Liver (tissue), 10 donors: ENCODE measurements at places on chromosomes 12 and 14.

- peak; percentile 61 for DNase-seq
Measured at GRCh38 chr14:38867561-38868150, 235.4 kb downstream of the SEC23A start.

- no peak for DNase-seq
Measured at GRCh38 chr14:24329736-24330135, 5.1 kb downstream of the ADCY4 start.

DNA sequence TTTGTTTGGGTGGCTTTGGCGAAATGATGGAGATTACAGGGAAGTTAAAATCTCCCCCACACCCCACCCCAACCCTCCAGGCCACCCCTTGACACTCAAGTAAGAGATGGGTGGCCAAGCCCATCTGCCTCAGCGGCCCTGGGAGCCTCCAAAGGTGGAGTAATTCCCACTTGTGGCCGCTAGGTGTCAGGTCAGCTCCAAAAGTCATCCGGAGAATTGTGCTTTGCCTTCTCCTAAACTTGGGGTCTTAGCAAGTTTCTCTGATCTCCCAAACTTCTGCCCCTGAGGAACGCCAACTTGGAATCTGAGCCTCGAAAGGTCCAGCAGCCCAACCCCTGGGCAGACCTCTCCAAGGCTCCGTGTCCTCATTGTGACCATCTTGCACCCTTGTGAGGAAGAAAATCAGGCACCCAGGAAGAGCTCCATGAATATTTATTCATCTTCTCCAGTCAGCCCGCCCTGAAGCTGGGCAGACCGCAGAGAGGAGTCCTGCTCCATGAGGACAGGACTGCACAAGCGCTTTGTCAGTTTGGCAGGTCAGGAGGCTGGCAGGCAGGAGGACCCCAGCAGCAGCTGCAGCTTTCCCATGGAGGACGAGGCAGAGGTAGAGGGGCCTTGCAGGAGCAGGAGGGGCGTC is 46.7 kb downstream of the LRRC74A start:
- DNase-seq: peak; percentile 71

DNA sequence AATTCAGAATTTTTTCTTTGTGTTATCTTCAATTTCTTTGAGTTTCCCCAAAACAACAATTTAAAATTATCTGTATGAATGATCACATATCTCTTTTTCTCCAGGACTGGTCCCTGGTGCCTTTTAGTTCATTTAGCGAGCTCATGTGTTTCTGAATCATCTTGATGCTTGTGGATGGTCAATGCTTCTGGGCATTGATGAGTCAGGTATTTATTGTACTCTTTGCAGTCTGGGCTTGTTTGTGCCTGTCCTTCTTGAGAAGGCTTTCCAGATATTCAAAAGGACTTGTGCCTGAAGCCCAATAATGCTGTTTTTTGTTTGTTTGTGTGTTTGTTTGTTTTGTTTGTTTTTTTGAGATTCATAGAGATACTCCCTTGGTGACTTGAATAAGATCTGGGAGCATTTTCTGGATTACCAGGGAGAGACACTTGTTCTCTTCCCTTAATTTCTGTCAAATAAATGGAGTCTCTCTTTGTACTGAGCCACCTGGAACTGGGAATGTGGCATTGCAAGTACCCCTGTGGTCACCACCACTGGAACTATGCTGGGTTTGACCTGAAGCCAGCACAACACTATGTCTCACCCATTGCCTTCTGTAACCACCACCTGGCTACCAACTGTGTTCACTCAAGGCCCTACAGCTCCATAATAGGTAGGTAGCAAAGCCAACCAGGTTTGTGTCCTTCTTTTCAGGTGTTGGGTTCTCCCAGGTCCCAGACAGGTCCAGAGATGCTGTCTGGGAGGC is 56.3 kb downstream of the SLC6A15 start:
- no peak for DNase-seq

- no peak for DNase-seq
Measured at GRCh38 chr14:105088812-105089745, 23.8 kb upstream of the GPR132 start.
